ENCODE measurements at places on chromosomes 3 and 15. TPM values are rescaled to one million over a fixed set of nuclear protein-coding genes. Genes with fewer than 3 reads are reported as not detected.

LYZL4 gene
- total RNA-seq, result not detected

GPR149 gene
- not detected for total RNA-seq

BTBD1 gene
- 43.3 TPM for total RNA-seq

TRH gene
- not detected for total RNA-seq

ADCY5 gene
- 6.1 TPM for total RNA-seq

RTP1 gene
- 6.6 TPM for total RNA-seq

ZDHHC19 gene
- total RNA-seq, result 2.2 TPM

SRGAP3 gene
- 3.4 TPM for total RNA-seq

DNA sequence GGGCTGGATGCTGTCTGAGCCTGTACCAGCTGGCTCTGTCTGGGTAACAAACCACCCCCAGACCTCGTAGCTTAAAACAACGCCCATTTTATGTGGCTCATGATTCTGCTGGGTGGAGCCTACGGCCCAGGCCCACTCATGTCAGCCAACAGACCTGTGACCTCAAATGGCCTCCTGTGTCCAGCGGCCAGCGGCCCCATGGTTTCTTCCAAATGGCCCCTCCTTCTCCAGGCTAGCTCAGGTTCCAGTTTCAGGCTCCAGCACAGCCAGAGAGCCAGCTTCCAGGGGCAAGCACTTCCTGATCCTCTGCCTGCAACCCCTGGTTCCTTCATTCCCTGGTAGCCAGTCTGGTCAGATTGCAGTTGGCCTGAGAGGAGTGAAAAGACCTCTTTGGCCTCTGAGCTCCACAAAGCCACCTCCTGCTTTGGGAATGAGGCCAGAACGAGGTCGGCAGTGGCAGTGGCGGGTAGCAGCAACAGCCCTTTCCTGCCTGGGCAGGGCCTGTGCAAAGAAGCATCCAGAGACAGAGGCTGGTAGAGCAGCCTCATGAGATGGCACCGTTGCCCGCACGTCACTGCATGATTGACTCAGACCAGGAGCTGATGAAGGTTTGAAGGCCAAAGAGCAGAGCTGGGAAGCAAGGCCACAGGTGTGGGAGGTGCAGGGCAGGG lies 21.0 kb upstream of the PLXNA1 start:
- H3K27me3 ChIP-seq, result no peaks in the 10 kb centered on the region
- no peaks in the 10 kb centered on the region for H3K36me3 ChIP-seq
- no peak overlapping the region for H3K27ac ChIP-seq
- no peak for DNase-seq
- H3K4me3 ChIP-seq, result no peak overlapping the region
- H3K4me1 ChIP-seq, result no peaks in the 10 kb centered on the region

DNA sequence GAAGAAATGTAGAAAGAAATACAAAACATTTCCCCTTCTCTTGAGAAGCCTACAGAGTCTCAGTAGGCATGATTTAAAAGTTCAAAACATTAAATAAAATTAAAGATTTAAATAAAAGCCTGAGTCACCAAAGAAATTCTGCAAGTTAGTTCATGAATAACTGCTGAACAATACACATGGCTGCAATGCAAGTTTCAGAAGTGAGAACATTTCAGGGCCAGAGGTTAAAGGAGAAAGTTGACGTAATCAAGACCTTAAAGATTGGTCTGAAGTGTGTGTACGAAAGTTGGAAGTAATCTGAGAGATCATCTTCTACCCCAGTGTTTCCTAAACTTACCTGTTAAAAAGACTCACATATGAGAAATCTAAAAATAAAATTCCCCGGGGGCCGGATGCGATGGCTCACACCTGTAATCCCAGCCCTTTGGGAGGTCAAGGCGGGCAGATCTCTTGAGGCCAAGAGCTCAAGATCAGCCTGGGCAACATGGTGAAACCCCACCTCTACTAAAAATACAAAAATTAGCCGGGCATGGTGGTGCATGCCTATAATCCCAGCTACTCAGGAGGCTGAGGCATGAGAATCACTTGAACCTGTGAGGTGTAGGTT lies 108.7 kb upstream of the PHLDB2 start:
- H3K4me1 ChIP-seq, result peaks cover 2% of the 10 kb centered on the region
- H3K27me3 ChIP-seq, result no peaks in the 10 kb centered on the region
- H3K36me3 ChIP-seq, result no peaks in the 10 kb centered on the region

DNA sequence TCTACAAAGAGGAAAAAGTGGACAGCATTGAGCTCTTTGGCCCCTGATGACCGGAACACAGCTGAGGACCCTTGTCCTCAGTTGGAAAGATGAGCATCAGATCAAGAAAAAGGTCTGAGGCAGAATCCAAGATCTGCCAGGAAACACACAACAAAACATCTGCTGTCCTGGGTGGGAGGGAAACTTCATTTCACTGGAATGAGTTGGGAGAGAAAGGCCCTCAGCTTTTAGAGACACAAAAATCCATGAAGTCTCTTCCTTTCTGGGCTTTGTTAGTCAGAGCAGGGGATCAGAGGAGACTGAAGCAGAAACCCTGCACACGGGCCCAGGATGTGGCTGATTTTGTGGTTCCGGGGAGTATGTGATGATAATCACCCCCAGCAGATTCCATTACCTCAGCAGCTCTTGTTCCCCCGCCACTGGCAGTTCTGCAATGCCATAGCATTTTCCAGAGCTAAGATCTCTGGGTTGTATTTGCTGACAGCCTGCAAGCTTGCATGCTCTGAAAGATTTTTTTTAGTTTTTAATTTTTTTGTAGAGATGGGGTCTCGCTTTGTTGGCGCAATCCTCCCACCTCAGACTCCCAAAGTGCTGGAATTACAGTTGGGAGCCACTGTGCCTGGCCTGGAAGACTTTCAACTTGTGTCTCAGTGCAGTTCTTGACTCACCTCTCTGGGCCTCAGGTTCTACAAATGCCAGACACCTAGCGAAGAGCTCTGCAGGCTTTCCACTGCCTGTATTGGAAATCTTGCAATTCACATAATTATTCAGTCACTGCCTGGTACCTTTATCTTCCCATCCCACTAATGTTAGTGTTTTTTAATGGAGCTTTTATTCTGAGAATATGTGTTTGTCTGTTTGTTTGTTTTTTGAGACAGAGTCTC lies 5.8 kb upstream of the TATDN2 start:
- peaks cover 9% of the 10 kb centered on the region for H3K36me3 ChIP-seq
- H3K4me3 ChIP-seq, result no peak overlapping the region
- no peaks in the 10 kb centered on the region for H3K27me3 ChIP-seq
- no peak for DNase-seq
- H3K4me1 ChIP-seq, result no peaks in the 10 kb centered on the region

GRCh38 chr15:56598991-56599390 lies 134.1 kb upstream of the MNS1 start:
- no peak for DNase-seq

DNA sequence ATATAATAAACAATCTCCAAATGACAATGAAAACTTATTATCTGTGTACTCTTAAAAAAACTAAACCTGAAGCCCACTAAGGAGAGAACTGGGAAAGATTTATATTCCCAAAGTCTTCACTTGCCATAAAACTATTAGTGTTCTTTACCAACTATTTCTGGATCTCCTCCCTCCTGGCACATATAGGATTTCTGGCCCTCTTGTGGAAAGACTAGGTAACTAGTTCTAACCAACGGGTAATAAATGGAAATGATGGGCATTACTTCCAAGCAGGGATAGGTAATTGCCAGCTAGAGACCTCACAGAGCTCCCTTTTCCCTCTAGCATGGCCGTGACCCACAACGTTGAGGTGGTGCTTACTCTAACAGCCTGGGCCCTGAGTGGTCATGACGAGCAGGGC lies 110.1 kb downstream of the DNAH12 start:
- H3K27me3 ChIP-seq, result no peaks in the 10 kb centered on the region
- H3K27ac ChIP-seq, result no peak overlapping the region
- DNase-seq, result no peak

- no peaks in the 10 kb centered on the region for H3K27me3 ChIP-seq
- peaks cover 4% of the 10 kb centered on the region for H3K36me3 ChIP-seq
- no peak for DNase-seq
- H3K27ac ChIP-seq, result no peak overlapping the region
- no peaks in the 10 kb centered on the region for H3K4me1 ChIP-seq
Measured at GRCh38 chr3:108669208-108669607, 79.7 kb downstream of the DZIP3 start.

DNA sequence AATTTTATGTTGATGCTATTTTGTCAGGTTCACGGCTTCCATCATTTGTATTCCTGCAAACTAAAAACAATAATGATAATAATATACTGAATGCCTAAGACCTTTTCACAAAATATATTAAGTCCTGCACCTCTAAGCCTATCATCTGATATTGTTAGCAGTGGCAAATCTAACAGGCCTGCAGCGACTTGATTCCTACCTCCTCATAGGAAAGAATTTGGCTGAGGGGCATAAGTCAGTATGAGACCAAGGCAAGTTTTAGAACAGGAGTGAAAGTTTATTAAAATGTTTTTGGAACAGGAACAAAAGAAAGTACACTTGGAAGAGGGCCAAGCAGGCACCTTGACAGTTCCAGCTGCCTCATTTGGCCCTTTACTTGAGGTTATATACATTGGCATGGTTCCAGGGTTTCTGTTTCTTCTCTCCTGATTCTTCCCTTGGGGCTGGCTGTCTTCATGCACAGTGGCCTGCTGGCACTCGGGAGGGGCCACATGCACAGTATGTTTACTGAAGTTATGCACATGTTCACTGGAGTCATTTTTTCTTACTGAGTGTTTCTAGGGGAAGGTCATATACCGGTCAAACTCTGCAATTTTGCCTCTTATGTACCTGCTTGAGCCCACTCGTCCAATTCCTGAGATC lies 418.1 kb downstream of the EPHA6 start:
- peaks cover 5% of the 10 kb centered on the region for H3K36me3 ChIP-seq
- H3K27ac ChIP-seq, result no peak overlapping the region
- H3K4me1 ChIP-seq, result no peaks in the 10 kb centered on the region
- no peak for DNase-seq
- no peak overlapping the region for H3K4me3 ChIP-seq
- no peaks in the 10 kb centered on the region for H3K27me3 ChIP-seq

- H3K4me3 ChIP-seq, result no peak overlapping the region
- no peaks in the 10 kb centered on the region for H3K4me1 ChIP-seq
- no peaks in the 10 kb centered on the region for H3K27me3 ChIP-seq
- H3K36me3 ChIP-seq, result no peaks in the 10 kb centered on the region
- H3K27ac ChIP-seq, result no peak overlapping the region
- DNase-seq, result no peak
Measured at GRCh38 chr3:172186607-172187006, 147.2 kb downstream of the FNDC3B start.

- no peak for DNase-seq
- H3K36me3 ChIP-seq, result no peaks in the 10 kb centered on the region
- no peak overlapping the region for H3K4me3 ChIP-seq
Measured at GRCh38 chr3:136237961-136238649, 12.0 kb upstream of the PCCB start.

GRCh38 chr3:14706096-14706495 lies 31.2 kb downstream of the C3orf20 start:
- no peaks in the 10 kb centered on the region for H3K36me3 ChIP-seq
- no peak overlapping the region for H3K4me3 ChIP-seq
- no peaks in the 10 kb centered on the region for H3K27me3 ChIP-seq
- H3K4me1 ChIP-seq, result no peaks in the 10 kb centered on the region
- no peak for DNase-seq

DNA sequence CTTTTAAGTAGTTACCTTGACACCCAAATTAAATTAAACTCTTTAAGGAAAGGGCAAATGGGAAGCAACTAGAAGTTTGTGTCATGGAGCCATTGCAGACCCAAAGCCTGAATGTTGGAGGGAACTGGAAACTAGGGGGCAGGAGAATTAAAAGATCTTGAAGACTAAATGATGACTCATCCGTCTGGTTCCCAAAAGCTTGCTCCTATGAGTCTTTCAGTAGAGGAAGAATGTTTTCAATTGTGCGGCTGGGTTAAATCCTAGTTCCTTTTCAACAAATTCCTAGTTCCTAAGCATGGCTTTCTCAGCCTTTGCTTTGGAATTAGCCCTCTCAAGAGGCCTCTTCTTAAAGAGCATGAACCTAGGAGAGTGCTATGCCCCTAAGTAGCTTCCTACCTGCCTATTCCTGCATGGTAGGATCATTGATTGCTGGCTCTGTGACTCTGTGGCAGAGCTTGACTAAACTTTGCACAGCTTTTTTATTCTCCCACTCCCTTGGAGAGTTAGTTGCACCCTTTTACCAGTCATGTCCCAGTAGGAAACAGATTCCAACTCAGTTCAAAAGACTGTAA lies 17.7 kb downstream of the CLEC3B start:
- H3K4me3 ChIP-seq, result no peak overlapping the region
- DNase-seq, result no peak
- no peak overlapping the region for H3K27ac ChIP-seq
- H3K27me3 ChIP-seq, result no peaks in the 10 kb centered on the region
- no peaks in the 10 kb centered on the region for H3K4me1 ChIP-seq

GRCh38 chr15:59558851-59559250 lies 52.7 kb upstream of the GCNT3 start:
- DNase-seq, result no peak
- no peak overlapping the region for H3K4me3 ChIP-seq
- no peaks in the 10 kb centered on the region for H3K4me1 ChIP-seq
- no peaks in the 10 kb centered on the region for H3K36me3 ChIP-seq

DNA sequence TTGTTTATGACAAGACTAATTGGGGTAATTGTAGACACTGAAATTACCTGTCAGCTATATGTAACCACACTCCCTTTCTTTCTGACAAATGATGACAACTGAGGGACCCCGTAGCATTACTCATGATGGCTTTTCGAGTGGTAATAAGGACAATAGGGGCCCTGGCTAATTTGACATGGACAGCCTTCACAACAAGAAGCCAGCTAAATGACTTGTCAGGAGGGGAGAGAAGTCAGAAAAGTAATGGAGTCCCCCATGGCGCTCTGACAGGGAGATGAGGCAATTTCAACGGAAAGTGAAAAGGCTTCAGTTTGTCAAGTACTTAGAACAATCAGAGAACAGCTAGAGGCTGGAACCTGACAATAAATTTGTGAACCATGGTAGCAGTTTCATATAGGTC lies 177.3 kb downstream of the CDIN1 start:
- H3K4me3 ChIP-seq, result no peak overlapping the region
- H3K27ac ChIP-seq, result no peak overlapping the region
- H3K27me3 ChIP-seq, result no peaks in the 10 kb centered on the region
- H3K36me3 ChIP-seq, result peaks cover 11% of the 10 kb centered on the region
- peaks cover 9% of the 10 kb centered on the region for H3K4me1 ChIP-seq

DNA sequence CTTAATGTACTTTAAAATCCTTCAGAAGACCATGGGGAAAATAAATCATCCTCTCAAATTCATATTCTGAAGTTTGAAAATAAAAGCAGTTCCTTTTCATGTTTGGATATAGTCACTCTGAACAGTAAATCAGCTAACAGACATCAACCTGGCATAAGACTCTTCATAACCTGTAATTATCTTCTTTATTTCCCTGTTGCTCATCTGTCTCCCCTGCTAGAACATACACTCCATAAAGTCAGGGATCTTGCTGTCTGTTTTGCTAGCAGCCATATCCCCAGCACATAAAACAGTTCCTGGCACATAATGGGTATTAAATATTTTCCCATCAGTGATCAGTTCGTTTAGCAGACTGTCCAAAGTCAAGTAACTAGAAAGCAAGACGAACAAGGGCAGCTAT lies 11.2 kb downstream of the VGLL4 start:
- H3K27ac ChIP-seq, result no peak overlapping the region
- no peak overlapping the region for H3K4me3 ChIP-seq
- no peaks in the 10 kb centered on the region for H3K27me3 ChIP-seq
- no peak for DNase-seq
